ENCODE measurements at places on chromosomes 2 and 18.

DNA sequence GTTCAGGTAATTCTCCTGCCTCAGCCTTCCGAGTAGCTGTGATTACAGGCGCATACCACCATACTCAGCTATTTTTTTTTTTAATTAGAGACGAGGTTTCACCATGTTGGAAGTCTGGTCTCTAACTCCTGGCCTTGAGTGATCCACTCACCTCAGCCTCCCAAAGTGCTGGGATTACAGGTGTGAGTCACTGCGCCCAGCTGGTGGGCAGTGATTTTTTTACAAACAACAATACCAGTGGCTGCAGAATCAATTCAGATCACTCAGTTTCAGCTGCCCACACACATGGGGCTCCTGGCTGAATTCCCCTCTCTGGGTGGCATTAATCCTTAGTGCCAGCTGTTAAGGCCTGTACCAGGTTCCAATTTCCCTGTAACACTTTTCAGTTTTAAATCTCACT is 13.3 kb upstream of the CYRIA start:
- no peak for DNase-seq

GRCh38 chr18:46282646-46283045 is 178.5 kb downstream of the HAUS1 start:
- DNase-seq = no peak

- DNase-seq = no peak
Observed at GRCh38 chr2:192286093-192286701, 91.5 kb upstream of the TMEFF2 start.

- no peak for DNase-seq
Observed at GRCh38 chr2:203484266-203485112, 50.6 kb downstream of the RAPH1 start.

- no peak for DNase-seq
Observed at GRCh38 chr2:9547262-9547991, 8.2 kb downstream of the ADAM17 start.

Measured in left renal cortex interstitium (tissue), 4 donors.